NCI-H82 (cell line): ENCODE measurements at places on chromosomes 16 and 17.

- no peak for DNase-seq
Observed at GRCh38 chr17:78617511-78618061, 40.4 kb upstream of the DNAH17 start.

DNA sequence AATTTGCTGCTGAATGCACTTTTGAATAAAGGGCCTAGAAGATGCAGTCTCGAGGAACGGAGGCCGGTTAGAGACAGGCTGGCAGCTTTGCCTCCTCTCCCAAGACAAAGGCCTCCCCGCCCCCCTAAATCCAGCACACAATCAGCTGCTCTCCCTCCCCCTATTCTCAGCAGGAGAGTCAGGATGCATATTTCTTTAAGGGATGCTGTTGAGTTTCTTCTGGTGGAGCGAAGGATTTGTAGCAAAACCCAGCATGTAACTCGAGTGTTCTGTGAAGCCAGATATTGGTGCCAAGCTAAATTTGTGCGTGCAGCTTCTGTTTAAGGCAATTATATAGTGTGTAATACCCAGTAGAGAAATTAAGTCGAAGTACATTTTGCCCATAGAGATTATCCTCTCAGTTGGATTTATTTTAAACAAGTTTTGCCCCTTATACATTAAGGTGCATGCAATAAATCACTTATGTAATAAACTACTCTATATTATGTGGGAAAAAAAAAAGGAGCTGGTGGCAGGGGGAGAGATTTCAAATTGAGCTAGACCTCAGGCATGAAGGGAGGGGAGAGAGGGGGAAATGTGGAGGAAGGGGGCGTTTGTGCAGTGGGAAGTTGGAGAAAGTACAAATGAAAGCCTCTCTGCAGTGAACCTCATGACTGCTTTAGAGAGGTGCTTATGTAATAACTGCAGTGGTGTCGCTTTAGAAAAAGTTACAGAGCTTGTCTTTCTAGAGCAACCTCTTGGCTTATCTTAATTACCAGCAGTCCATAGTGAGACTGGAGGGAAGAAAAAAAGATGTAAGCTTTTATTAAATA lies 599.2 kb downstream of the MAF start:
- DNase-seq, result no peak

- DNase-seq, result no peak
Observed at GRCh38 chr17:35129973-35130351, 8.5 kb downstream of the FNDC8 start.

DNA sequence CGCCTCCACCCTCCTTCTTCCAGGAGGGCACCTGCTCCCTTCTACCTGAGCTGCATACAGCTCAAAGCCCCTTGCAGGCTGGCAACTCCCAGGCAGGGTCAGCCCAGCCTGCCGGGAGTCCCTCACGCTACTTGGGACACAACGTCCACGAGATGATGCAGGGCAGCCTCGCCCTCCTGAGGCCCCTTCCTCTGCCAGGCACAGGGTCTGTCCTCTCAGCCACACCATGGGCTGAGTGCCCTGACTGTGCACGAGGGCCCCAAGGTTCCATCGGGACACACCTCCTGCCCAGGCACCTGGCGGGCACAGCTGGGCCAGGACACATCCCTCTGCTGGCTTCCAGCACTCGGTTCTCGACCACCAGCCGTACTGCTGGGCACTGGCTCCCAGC lies 30.9 kb upstream of the ZC3H18 start:
- DNase-seq, result no peak

- DNase-seq, result no peak
Observed at GRCh38 chr17:20986767-20987510, 55.9 kb downstream of the USP22 start.

DNA sequence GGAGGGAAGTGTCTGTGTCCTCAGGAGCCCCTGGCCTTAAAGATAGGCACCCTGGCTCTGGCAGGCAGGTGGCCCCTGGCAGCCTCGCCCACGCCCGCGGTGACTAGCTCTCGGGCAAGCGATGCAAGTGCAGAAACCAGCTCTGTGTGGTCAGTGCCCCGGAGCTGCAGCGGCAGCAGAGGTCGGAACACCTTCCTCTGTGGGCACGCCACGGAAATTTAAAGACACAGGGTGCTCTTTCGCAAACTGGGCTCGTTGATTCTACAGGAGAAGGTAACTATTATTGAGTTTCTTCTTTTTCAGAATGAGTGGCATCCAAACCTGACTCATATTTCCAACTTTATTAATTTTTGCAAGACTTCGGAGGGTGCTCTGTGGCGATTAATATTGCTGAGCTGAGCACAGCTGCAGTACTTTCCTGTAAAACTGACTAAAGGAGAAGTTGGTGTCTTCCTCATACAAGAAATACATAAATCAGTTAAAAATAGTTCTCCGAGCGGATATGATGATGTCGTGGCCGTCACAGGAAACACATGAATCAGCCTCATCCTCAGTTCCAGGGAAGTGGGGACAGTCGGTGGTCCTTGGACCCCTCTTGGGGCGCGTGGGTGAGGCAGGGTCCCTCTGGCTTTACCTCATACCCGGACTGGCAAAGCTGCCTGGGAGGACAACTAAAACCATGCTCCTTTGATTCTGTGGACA lies 120.2 kb downstream of the METRNL start:
- no peak for DNase-seq

- no peak for DNase-seq
Observed at GRCh38 chr16:28155293-28155692, 56.5 kb downstream of the XPO6 start.

DNA sequence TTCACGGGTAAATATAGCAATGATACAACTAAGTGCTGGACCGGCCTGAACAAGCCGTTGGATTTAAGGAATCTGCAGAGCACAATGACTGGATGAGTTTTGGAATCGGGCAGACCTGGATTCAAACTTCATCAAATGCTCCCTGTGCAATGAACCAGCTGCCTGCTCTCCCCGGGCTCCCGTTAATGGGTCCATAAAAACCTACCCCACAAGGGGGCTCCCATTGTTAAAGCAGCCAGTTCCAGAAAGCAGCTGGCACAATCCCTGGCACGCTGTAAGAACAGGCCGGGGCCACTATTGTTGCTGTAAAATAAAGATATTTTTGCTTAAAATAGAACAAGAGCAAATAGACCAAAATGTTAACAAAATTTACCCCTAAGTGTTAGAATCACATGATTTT lies 131.9 kb downstream of the C16orf95 start:
- peak; percentile 7 for DNase-seq
